ENCODE measurements at places on chromosomes 2 and 18. TPM values are rescaled to one million over a fixed set of nuclear protein-coding genes. Genes with fewer than 3 reads are reported as not detected.
A peak's percentile ranks its signal among the peaks of the same experiment; 100 is the strongest.

GRCh38 chr2:14424478-14425390 is 207.8 kb upstream of the LRATD1 start:
- DNase-seq = no peak
- H3K27ac ChIP-seq = no peak overlapping the region
- H3K4me1 ChIP-seq = no peaks in the 10 kb centered on the region
- H3K27me3 ChIP-seq = no peaks in the 10 kb centered on the region

- DNase-seq = no peak
- no peak overlapping the region for H3K27ac ChIP-seq
- H3K36me3 ChIP-seq = no peaks in the 10 kb centered on the region
- H3K27me3 ChIP-seq = no peaks in the 10 kb centered on the region
- no peak overlapping the region for H3K4me3 ChIP-seq
These were observed 474.9 kb downstream of the EIPR1 start for GRCh38 chr2:2902547-2903281.

DNA sequence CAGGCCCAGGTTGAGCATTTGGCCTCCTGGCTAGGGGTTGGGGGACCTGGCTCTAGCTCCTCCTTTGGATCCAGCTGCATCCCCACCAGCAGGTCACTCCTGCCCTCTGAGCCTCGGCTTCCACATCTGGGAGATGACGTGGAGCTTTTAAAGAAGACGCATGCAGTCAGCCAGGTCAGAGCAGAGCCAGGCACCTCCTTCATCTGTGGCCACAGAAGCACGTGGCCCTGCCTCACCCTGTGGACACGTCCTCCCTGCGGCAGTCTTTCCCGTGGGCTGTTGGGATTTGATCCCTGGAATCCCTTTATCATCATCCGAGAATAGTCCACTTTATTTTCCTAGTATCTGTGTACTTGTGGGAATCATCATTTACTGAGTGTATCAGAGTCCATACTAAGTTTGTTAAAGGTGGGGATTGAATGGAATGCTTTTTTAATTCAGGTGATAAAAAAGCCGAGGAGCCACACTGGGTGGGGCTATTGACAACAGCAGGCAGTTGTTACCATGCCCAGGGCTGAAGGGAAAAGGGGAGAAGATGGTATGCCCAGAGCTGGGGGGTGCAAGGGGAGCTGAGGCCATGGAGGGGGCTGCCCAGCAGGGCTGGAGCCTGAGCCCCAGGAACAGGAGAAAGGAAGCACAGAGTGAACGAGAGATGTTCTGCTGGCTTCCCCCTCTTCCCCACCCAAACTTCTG is 170.1 kb downstream of the LAMA1 start:
- H3K4me1 ChIP-seq = no peaks in the 10 kb centered on the region
- H3K36me3 ChIP-seq = no peaks in the 10 kb centered on the region
- no peak overlapping the region for H3K27ac ChIP-seq
- no peak overlapping the region for H3K4me3 ChIP-seq
- no peak for DNase-seq

DNA sequence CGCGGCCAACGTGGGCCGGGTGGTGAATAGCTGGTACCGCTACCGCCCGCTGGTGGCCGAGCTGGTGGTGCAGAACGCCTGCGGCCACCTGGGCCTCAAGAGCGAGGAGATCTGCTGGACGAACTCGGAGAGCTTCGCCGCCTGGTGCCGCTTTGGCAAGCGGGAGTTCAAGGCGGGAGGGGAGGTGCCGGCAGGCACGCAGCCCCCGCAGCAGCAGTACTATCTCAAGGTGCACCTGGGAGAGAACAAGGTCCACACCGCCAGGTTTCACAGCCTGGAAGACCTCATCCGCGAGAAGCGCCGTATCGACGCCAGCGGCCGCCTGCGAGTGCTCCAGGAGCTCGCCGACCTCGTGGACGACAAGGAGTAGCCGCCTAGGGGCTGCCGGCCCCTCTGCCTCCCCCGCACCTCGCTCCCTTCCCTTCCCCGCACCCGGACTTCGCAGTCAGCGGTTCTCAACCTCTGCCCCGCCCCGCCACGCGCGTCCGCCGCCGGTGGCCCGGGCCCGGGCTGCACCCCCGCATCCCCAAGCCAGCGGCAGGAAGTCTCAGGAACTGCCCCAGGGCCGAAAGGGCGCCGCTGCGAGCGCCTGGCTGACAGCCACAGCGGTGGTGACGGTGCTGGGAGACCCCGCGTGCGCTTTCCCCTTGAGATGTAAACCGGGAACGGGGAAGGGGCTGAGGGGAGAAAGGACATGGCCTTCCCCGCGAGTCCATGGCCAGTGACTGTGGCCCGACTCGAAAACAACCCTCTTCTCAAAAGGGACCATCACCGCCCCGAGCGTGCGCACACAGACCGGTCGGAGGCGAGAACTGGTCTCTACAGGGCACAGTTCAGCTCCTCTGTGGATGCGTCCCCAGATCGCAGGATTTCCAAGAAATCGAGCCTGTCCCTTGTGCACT is 2.2 kb downstream of the LRATD1 start:
- H3K36me3 ChIP-seq = no peaks in the 10 kb centered on the region
- peaks cover 33% of the 10 kb centered on the region for H3K27me3 ChIP-seq
- peak overlapping the region; percentile 81 for H3K27ac ChIP-seq

DNA sequence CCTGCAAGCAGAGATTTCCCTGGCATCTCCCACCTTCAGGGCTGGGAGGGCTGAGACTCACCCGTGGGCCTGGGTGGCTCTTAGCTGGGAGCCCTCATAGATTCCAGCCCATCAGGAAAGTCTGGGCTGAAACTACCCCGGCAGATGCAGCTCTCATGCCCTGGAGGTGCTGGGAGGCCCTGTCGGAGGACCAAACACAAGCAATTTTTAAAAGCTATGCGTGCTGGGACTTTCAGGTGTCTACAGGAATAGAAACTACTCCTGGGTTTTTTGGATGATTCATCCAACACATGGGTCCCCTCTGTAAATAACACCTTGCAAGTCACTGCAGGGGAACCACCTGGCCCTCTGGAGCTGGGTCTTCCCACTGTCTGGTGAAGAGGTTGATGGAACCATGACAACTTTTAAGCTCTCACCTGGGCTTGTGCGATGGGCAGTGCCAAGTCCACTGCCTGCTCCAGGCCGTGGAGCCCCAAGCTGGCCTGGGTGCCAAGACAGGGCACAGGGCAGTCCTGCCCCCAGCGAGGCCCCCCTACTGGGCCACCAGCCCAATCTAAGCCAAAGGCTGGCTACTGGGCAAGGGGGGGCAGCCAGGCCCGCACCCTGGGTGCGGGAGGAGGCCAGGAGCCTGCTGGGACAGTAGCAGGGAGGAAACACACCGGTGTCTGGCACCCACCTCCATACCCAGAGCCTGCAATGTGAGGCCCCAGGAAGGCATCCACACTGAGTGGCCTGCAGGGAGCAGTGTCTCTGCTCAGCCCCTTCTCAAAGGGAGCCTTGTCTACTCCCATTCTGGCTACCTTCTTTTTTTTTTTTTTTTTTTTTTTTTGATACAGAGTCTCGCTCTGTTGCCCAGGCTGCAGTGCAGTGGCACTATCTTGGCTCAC is 1.1 kb upstream of the GPR55 start:
- DNase-seq = peak; percentile 29
- no peak overlapping the region for H3K27ac ChIP-seq
- H3K4me1 ChIP-seq = no peaks in the 10 kb centered on the region
- H3K27me3 ChIP-seq = no peaks in the 10 kb centered on the region
- no peak overlapping the region for H3K4me3 ChIP-seq

- H3K36me3 ChIP-seq = no peaks in the 10 kb centered on the region
- peaks cover 7% of the 10 kb centered on the region for H3K27me3 ChIP-seq
- DNase-seq = no peak
- no peak overlapping the region for H3K27ac ChIP-seq
- H3K4me1 ChIP-seq = peaks cover 19% of the 10 kb centered on the region
These were observed 2109.9 kb upstream of the PIK3C3 start for GRCh38 chr18:39845106-39845505.

- H3K27me3 ChIP-seq = peaks cover 27% of the 10 kb centered on the region
- peak overlapping the region; percentile 74 for H3K4me3 ChIP-seq
- no peaks in the 10 kb centered on the region for H3K36me3 ChIP-seq
- H3K27ac ChIP-seq = peak overlapping the region; percentile 84
- H3K4me1 ChIP-seq = peaks cover 25% of the 10 kb centered on the region
These were observed 909 bp downstream of the TGFA start for GRCh38 chr2:70552501-70553333.

GRCh38 chr2:174929786-174930185 is 75.4 kb downstream of the CHN1 start:
- H3K4me3 ChIP-seq = no peak overlapping the region
- H3K27ac ChIP-seq = no peak overlapping the region
- no peaks in the 10 kb centered on the region for H3K4me1 ChIP-seq
- no peaks in the 10 kb centered on the region for H3K27me3 ChIP-seq
- no peak for DNase-seq
- H3K36me3 ChIP-seq = no peaks in the 10 kb centered on the region

DNA sequence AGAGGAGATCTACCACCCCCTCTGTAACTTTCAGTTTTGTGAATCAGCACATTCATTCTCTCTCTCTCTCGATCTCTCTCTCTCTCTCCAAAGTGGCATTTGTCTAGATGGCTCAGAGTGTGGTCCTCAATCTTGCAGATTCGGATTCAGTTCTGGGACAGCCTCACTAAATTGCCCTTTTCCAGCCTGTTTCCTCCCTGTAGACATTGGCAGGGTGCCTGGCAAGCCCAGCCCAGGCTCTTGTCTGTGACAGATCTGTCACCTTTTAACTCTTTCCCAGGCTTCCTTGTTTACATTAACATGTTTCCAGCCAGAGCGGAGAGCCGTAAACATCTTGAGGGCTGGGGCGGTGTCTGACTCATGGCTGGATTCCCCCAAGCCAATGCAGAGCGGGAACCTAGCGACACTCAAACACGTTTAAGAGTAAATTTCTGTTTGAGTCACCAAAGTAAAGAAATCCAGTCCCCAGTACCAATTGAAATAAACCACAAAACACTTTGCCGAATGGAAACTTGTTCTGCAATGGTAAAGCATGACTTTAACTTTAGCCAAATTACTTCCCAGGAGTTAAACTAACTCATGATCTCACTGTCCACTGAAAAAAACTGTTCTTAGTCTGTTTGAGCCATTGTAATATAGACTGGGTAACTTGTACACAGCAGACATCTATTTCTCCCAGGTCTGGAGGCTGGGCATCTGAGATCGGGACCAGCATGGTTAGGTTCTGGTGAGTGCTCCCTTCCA is 6.6 kb upstream of the CYP27C1 start:
- peaks cover 21% of the 10 kb centered on the region for H3K27me3 ChIP-seq
- peak overlapping the region; percentile 41 for H3K27ac ChIP-seq
- DNase-seq = peak; percentile 85
- no peak overlapping the region for H3K4me3 ChIP-seq
- peaks cover 12% of the 10 kb centered on the region for H3K4me1 ChIP-seq

DNA sequence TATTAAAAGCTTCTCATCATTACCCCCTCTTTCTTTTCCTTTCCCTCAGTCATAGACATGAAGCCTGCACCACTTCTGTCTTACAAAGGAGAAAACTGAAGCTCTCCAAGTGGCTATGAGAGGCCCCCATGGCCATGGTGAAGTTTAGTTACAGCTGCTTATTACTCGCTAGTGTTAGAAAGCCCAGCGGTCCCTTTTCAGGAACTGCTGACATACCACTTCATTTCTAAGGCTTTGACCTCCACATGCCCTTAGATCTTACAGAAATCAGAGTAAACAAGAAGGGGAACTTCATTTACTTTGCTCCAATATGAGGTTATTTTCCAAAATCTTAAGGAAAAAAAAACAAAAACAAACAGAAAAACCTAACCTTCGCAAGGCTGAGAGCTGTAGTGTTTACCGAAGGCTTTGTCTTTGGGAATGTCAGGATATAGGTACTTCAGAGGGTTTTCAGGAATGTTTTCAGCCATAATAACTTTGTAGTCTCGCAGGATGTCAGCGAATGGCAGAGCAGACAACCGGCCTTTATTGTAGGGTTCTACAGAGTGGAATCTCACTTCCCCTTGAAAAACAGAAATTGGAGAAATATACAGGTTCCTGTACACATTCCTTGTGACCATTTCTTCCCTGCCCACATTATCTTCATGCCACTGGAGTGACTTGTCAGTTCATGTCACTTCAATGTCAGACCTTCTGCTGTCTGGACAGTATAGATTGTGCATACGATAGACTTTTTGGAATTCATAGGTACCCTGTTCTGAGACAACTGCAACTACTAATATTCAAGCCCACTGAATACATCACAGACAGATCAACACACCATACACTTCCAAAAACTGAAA is 18.8 kb upstream of the STAT1 start:
- H3K4me3 ChIP-seq = no peak overlapping the region
- peaks cover 26% of the 10 kb centered on the region for H3K4me1 ChIP-seq
- DNase-seq = no peak
- peak overlapping the region; percentile 37 for H3K27ac ChIP-seq
- no peaks in the 10 kb centered on the region for H3K27me3 ChIP-seq

DNA sequence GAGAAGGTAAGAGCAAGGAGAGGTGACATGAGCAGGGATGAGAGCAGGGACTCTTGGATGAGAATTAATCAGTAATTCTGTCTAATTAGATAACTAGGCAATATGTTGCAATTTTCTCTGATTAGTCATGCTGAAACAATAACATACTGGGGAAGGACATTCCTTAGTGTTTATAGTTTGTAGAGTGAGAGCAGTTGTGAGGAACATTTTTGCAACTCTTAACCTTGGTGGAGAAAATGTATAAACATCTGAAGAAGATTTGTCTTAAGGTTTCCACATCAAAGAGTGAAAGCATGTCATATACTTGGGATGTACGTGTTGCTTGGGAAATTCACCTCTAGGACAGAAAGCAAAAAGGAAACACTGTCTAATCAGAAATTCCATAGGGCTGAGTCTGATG is 955.4 kb upstream of the FANCL start:
- DNase-seq = no peak
- no peaks in the 10 kb centered on the region for H3K36me3 ChIP-seq
- no peaks in the 10 kb centered on the region for H3K27me3 ChIP-seq
- H3K4me1 ChIP-seq = no peaks in the 10 kb centered on the region

- no peak for DNase-seq
- H3K27ac ChIP-seq = no peak overlapping the region
- no peak overlapping the region for H3K4me3 ChIP-seq
- no peaks in the 10 kb centered on the region for H3K4me1 ChIP-seq
- no peaks in the 10 kb centered on the region for H3K36me3 ChIP-seq
- H3K27me3 ChIP-seq = no peaks in the 10 kb centered on the region
These were observed 65.3 kb upstream of the FOXI3 start for GRCh38 chr2:88517759-88518201.

DNA sequence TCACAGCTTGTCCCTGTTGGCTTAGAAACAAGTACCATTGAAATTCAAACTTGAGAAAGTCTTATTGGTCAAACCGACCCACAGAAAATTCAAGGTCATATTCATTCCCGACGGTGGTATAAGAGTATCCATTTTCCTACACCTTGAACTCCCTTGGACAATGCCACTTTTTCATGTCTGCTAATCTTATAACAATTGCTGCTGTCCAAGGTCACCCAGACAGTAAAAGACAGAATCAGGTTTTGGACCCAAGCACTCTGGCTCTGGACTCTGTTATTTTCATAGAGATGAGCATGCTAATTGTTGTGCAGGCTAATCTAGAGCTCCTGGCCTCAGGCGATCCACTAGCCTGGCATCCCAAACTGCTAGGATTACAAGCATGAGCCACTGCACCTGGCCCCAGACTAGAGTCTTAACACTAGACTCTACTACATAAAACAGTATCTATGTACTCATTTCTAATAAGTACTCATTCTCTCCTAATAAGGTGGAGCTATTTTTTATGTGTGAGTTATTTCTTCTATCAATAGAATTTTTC is 57.8 kb downstream of the C2orf76 start:
- no peak for DNase-seq
- no peak overlapping the region for H3K4me3 ChIP-seq
- no peaks in the 10 kb centered on the region for H3K27me3 ChIP-seq
- H3K36me3 ChIP-seq = no peaks in the 10 kb centered on the region

Gene PPP4R1
- total RNA-seq = 114 TPM

Gene BZW1
- 154 TPM for total RNA-seq

Gene NOSTRIN
- 45.2 TPM for total RNA-seq

Gene SULT1C4
- total RNA-seq = 10.6 TPM

Gene ACADL
- total RNA-seq = 45.4 TPM

Gene GPBAR1
- total RNA-seq = 4.6 TPM

Gene ARHGAP15
- 18.5 TPM for total RNA-seq

Gene RAB27B
- 20.1 TPM for total RNA-seq
